Upper lobe of right lung (tissue), 1 donor: ENCODE measurements at places on chromosomes 12 and 14. TPM values are rescaled to one million over a fixed set of nuclear protein-coding genes. Genes with fewer than 3 reads are reported as not detected.

DNA sequence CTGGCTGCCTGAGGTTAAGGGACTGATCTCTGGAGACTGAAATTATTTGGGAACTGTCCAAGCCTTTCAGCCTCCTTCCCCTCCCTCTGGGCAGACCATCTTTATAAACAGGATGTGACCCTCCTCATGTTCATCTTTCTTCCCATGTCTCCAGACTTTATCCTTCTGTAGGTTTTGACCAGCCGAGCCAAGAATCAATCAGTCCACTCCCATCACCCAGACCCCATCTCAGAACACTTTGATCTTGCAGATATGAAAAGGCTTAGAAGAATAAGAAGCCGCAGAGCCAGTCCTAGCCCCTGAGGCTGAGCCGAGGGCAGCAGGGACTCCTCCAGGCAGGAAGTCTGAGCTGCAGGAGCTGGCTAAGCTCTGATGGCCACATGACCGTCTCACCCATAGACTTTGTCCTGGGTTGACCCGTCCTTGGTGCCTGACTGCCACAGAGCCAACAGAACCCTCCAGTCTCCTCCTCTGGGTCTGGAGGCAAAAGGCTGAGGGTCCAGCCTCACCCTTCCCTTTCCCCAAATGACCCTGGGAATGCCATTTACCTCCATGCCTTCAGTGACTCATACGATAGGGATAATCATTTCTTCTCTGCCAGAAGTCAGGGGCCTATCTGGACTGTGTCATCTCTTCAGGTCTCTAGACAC, 1.6 kb downstream of the KRT71 start:
- no peak for DNase-seq

The SLC17A8 gene
- 0.14 TPM for total RNA-seq

GRCh38 chr14:65997347-65997746, 488.8 kb upstream of the CCDC196 start:
- no peak for DNase-seq

DNA sequence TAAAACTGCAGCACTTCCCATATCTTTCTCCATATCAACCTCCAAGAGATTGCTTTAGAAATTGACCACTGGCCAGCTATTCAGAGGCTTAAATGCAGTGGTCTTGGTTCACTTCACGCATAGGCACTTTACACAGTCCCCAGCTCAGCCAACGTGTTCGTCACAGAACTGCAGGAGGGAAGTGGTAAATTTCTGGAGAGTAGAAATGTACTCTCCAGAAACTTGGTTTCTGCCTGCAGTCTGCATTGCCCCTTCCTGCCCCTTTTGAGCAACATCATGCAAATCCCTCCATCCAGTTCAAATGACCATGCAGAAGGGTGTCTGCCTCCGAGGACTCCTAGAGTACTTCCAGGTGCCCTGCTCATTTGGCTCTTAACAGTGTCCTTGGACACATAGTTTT, 42.7 kb upstream of the NEDD1 start:
- no peak for DNase-seq

- DNase-seq: no peak
Measured at GRCh38 chr12:100799770-100800169, 5.2 kb downstream of the ANO4 start.

- DNase-seq: no peak
Measured at GRCh38 chr14:24606297-24606696, 3.2 kb downstream of the GZMH start.
